Activated CD4-positive, CD25-positive, alpha-beta regulatory T cell (primary cell): ENCODE measurements at places on chromosomes 13 and 19.

GRCh38 chr13:112769615-112770014, 79.8 kb downstream of the ATP11A start:
- DNase-seq, result no peak

DNA sequence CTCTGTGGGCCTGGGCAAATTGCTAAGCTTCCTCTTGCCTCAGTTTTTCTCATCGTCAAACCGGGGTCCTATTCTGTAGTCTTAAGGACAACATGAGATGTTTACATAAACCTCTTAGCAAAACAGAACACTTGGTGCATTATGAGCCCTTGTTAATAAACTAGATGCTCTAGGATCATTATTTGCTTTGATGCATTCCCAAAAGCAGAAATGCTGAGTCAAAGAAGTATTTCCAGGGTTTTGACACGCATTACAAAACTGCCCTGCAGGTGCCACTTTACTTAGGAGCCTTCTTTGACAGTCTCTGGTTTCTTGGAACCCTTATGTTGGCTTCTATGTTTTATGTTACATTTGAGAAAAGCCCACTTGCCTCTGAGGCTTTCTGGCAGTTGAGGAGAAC, 12.1 kb downstream of the AKAP11 start:
- DNase-seq, result no peak

DNA sequence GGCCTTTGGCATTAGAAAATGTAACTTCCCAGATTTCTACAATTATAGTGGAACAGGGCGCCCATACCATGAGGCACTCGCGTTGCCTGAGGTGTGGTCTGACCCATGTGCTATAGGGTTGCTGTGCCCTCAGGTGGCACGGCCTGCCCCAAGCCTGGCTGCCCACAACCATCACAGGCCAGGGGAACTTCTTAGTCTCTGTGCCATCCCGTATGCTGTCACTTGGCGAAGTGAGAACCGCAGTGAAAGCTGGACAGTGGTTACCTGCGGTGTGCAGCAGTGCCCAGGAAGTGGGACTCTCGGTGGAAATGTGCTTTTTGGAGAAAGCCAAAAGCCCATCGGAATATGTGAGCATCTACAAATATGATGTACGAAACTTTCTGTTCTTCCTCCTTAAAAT, 88.2 kb upstream of the GPR183 start:
- DNase-seq, result no peak

DNA sequence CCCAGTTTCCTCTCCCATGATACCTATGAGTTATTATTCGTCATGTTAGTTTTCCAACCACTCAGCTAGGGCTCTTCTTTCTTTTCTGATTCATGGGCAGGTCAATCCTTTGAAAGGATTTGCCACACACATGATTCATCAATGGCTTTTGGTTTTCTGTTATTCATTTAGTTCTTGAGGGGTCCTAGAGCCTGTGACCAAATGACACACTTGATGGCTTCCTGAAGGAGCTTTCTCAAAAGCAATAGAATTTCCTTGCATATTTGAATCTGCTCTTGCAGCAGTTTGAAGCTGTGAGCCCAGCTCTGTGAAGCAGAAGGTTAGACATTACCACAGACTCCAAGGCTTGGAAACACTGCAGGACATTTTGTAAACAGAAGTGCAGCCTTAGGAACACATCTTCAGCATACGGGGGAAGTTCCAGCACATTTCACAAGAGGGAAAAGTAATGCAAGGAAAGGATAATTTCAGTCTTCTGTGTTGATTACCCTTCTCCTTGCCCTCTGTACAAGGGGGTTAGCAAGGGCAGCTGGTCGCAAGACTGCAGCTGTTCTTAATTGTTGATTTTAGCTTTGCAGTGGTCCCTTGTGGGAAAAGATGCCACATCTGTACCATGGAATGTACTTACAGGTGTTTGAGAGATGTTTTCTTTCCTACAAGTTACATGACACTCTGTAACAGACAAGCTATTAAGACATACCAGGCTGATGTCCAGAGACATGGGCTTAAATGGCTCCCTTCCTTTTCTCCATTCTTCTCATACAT, 338.6 kb downstream of the KCNRG start:
- no peak for DNase-seq

- DNase-seq, result peak; percentile 64
Observed at GRCh38 chr19:50556282-50557008, 11.8 kb downstream of the LRRC4B start.

DNA sequence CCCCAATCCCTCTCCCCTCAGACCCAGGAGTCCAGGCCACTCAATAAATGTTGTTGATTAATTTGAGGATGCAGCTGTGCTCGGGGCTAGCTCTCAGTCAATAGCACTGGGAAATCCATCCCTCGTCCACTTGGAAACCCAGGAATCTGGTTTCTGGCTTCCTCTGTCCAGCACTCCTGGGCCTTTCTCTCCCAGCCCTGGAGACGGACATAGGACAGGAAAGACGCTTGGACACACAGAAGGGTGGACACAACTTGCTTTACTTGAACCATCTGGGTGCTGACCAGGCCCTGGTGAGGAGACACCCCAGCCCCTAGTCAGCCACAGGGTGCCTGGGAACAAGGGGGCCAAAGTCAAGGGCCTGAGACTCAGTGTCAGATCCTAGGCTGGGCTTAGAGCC, 891 bp upstream of the TNNI3 start:
- no peak for DNase-seq

DNA sequence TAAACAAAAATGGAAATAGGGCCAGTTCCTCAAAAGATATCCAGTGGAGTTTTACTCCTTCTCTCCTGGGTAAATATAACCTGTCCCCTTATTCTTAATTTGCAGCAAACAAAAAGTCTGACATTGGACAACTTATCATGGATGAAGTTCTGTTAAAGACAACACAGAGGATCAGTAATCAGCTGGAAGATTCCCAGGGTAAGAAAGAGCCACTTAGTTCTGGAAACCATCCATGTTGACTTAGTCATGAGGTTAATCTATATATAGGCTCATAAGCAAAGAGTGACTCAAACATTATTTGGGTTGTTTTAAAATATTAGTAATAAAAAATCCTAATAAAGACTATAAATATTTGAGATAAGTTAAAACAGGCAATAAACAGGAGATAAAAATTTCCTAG, 40.5 kb upstream of the EBPL start:
- DNase-seq, result no peak

DNA sequence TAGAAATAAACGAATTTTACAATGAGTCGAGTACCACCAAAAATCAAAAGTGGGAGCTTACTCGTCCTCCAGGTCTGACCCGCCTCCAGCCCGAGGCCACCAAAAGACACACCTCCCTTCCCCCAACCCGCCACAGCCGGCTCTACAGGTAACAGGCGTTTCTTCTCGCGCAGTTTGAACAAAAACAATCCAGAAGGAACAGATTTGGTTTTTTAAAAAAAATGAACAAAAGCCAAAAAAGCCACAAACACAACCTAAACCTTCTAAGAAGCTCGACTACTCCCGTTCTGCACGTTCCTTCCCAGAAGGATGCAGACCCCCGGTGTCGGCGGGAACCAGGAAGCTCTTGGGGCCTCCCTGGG, 671 bp downstream of the ZDHHC20 start:
- DNase-seq, result no peak

DNA sequence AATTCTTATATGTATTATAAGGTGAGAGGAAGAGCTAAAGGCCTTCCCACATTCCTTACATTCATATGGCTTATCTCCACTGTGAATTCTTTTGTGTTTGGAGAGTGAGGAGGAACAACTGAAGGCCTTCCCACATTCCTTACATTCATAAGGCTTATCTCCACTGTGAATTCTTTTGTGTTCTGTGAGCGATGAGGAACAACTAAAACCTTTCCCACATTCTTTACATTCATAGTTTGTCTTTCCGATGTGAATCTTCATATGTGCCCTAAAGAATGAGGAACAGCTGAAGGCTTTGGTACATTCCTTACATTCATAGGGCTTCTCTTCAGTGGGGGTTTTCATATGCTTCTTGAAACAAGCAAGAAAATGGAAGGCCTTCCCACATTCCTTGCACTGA, 13.3 kb downstream of the ZNF699 start:
- DNase-seq, result no peak

- DNase-seq, result no peak
Observed at GRCh38 chr13:102999499-102999898, 66.7 kb downstream of the SLC10A2 start.

DNA sequence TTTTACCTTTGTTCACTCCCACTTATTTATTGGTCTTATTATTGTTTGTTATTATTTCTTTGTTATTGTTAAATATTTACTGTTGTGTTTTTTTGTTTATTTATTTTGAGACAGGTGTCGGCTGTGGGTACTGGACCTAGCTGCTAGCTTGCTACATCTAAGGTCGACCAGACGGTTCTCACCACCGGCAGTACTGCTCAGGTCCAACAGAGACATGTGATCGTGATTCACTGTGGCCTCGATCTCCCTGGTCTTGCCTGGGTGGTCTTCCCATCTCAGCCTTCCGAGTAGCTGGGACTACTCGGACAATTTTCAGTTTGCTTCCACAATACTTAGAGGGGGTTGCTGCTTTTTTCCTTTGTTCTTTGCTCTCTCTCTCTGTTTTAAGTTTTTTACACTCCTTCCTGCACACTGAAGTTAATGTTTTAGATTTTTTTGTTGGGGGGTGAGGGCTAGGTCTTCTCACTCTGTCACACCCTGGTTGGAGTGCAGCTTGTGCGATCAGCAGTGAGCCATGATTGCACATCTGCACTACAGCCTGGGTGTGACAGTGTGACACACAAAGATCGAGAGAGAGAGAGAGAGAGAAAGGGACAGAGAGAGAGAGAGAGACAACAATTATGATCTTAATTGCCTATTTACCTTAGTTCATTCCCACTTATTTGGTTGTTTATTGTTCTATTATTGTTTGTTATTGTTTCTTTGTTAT, 1432.4 kb downstream of the UQCRFS1 start:
- DNase-seq, result no peak

GRCh38 chr13:63249411-63250187, 1834.0 kb upstream of the PCDH20 start:
- no peak for DNase-seq

- DNase-seq, result no peak
Observed at GRCh38 chr19:50250450-50251136, 47.2 kb downstream of the MYH14 start.

DNA sequence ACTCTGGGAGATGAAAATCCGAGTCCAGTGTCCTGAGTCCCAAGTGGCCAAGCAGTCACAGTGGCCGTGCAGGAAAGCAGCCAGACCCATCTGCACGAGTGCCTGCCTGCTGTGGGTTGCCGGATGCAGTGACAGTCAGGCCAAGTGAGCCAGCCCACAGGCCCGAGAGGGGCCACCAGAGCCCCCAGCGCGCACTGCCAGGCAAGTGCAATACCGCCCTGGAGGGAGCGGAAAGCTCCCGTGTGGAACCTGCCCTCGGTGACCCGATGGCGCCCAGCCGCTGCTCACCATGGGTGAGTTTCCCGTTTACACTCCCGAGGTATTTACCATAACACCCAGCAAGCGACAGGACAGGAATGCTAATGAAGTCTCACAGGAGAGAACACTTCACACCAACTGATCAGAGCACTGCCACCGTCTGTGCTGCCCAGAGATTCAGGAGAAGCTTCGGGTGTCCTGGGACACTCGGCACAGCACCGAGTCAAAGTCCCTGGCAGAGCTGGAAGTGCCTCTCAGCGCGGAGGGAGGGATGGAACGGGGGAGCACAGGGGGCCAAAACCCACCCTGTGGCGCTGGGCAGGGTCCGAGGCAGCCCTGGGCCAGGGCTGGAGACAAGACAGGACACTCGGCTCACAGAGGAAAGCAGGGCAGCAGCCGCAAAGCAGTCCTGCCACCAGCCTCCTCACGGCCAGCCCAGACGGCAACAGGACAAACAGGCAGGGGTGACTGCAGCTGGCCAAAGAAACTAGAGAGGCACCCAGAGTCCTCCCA, 21.3 kb upstream of the TINCR start:
- DNase-seq, result no peak

DNA sequence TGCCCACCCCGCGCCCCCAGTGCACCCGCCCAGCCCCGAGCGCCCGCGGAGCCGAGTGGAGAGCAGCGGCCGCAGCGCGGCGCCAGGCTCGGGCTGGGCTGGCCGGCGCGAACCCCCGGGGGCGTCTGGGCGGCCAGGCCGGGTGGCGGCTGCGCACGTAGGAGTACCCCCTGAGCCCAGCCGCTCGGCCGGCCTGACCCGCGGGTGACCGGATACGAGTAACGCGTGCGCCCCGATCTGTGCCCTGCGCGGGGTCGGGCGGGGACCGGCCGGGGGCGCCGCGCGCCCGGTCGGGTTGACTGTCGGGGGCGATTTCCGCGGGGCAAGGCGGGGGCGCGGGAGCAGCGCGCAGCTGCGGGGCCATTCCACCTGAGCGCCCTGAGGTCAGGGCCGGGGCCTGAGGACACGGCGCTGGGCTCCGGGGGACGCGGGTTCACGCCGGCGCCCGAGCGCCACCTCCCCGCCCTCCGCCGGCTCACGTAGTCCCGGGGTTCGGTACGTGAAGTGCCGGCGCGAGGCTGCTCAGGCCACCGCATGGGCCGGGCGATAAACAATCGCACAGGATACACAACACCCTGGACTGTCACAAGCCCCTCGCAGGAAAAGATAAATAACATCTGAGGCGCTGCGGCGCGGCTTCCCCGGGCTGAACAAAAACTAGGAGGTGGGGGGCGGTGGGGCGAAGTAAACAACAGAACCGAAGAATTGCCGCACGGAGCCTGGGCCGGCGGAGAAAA, 37.6 kb upstream of the FLT1 start:
- DNase-seq, result no peak

- no peak for DNase-seq
Observed at GRCh38 chr13:109211616-109212015, 574.8 kb downstream of the IRS2 start.

DNA sequence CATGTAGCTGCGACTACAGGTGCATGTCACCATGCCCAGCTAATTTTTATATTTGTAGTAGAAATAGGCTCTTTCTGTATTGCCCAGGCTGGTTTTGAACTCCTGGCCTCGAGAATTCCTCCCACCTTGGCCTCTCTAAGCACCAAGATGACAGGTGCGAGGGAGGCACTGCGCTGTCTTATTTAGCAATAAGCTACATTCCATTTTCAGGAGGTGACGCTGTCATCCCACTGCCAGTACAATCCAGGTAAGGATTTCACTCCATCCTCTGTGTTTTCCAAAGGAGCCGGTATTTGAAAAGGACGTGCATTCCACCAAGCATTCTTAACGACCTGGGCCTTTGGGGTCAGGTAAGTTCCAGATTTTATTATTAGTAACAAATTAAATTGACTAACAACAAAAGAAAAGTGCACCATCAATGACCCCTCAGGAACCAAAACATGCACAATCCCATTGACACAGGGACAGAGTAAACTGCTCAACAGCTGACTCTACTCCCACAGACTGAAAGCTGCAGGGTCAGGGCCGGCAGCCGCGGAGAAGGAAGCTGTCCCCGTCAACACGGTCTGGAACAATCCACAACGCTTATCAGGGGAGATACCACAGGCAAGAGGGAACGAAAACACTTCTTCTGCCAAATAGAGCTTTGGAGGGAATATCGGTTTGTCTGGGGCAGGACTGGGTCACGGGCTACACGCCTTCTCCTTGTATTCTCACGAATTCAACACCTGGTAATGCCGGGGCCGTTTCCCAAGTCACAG, 82.8 kb downstream of the INSR start:
- DNase-seq, result no peak
